ENCODE measurements at places on chromosomes 16 and 17. TPM values are rescaled to one million over a fixed set of nuclear protein-coding genes. Genes with fewer than 3 reads are reported as not detected.

DNA sequence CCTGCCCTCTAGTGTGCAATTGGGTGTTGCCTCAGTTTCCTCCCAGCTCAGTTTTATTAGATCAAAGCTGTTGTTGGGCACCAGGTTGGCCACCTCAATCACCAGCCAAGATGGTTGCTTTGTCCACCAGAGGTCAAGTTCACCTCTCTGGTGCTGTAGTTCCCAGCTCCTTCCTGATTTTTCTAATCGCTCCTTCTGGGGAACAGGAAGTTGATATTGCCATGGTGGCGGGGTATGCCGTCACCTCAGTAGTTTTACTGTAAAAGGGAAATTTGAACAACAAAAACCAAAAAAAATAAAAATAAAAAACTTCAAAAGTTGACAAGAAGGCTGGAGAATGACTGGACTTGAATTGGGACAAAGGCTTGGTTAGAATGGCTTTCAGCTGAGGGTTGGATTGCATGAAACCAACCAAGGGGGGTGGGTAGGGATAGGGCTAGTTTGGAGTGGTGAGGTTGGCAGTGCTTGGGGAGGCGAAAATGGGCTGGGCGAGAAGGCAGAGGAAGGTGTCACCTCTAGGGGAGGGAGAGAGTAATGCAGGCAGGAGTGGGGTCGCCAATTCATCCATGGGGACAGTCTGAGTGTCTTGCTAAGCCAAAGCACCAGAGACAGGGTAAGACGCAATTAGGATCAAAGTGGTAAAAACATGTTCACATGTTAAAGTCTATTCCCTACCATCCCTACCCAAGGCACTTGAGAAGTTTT is 6.2 kb downstream of the EFNB3 start:
- no peak overlapping the region for H3K27ac ChIP-seq
- no peak for DNase-seq
- H3K27me3 ChIP-seq: peaks cover 53% of the 10 kb centered on the region
- H3K4me3 ChIP-seq: no peak overlapping the region
- H3K36me3 ChIP-seq: no peaks in the 10 kb centered on the region

GRCh38 chr17:83127431-83128160 is 48.2 kb downstream of the METRNL start:
- H3K4me1 ChIP-seq: no peaks in the 10 kb centered on the region
- H3K27me3 ChIP-seq: no peaks in the 10 kb centered on the region
- H3K4me3 ChIP-seq: no peak overlapping the region
- no peaks in the 10 kb centered on the region for H3K36me3 ChIP-seq

DNA sequence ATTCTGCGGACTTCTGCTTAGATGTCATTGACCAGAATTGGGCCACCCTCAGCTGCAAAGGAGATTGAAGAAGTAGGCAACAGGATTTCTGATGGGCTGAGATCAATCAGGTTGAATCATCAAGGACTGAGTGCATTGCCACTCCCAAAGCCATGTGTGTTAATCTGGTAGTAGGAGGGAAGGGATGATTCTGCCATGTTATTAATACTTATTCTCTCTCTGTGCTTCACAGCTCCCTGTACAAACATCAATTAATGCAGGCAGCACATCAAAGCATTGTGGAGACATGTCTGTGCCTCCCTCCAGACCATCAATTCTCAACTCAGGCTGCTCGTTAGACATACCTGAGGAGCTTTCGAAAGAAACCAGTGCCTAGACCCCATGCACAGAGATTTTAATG is 11.6 kb downstream of the LRRC3C start:
- H3K36me3 ChIP-seq: no peaks in the 10 kb centered on the region
- no peak for DNase-seq
- H3K27me3 ChIP-seq: no peaks in the 10 kb centered on the region
- peaks cover 3% of the 10 kb centered on the region for H3K4me1 ChIP-seq
- H3K4me3 ChIP-seq: no peak overlapping the region

GRCh38 chr17:7266784-7267183 is 4.5 kb upstream of the CLDN7 start:
- DNase-seq: no peak
- H3K27ac ChIP-seq: no peak overlapping the region
- no peaks in the 10 kb centered on the region for H3K36me3 ChIP-seq
- no peaks in the 10 kb centered on the region for H3K4me1 ChIP-seq

- DNase-seq: no peak
- H3K4me1 ChIP-seq: no peaks in the 10 kb centered on the region
- H3K27me3 ChIP-seq: no peaks in the 10 kb centered on the region
- no peaks in the 10 kb centered on the region for H3K36me3 ChIP-seq
These were observed 11.2 kb downstream of the MYH10 start for GRCh38 chr17:8619294-8619693.

GRCh38 chr17:79778504-79779083 is 646 bp downstream of the CBX2 start:
- peaks cover 6% of the 10 kb centered on the region for H3K4me1 ChIP-seq
- H3K27ac ChIP-seq: no peak overlapping the region
- no peak for DNase-seq
- peak overlapping the region; percentile 56 for H3K4me3 ChIP-seq
- H3K36me3 ChIP-seq: no peaks in the 10 kb centered on the region

Gene WFIKKN1
- 3.2 TPM for total RNA-seq

Gene EVI2A
- 0.56 TPM for total RNA-seq

All from gastrocnemius medialis (tissue), 4 donors.